SJSA1 (cell line): ENCODE measurements at places on chromosomes 7 and 10.

GRCh38 chr10:119408969-119409371 is 133.5 kb downstream of the RGS10 start:
- peaks cover 16% of the 10 kb centered on the region for H3K4me1 ChIP-seq
- no peaks in the 10 kb centered on the region for H3K36me3 ChIP-seq
- H3K27ac ChIP-seq, result no peak overlapping the region
- H3K4me3 ChIP-seq, result no peak overlapping the region
- DNase-seq, result no peak

DNA sequence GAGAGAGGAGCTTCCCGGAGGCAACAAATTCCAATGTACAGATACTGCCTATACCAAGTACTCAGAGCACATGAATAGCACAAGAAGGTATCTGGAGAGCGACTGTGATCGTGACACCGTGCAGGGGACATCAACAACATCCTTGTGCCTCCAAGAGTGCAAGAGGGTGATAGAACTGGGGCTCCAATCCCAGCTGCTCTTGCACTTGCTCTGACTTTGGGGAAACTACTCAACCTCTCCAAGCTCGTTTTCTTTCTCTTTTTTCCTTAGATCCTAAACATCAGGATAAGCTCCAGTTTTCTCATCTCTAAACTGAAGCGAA is 12.1 kb downstream of the RFC2 start:
- H3K36me3 ChIP-seq, result peaks cover 84% of the 10 kb centered on the region
- H3K4me1 ChIP-seq, result no peaks in the 10 kb centered on the region
- DNase-seq, result no peak
- no peak overlapping the region for H3K27ac ChIP-seq
- no peak overlapping the region for H3K4me3 ChIP-seq
- no peaks in the 10 kb centered on the region for H3K27me3 ChIP-seq

DNA sequence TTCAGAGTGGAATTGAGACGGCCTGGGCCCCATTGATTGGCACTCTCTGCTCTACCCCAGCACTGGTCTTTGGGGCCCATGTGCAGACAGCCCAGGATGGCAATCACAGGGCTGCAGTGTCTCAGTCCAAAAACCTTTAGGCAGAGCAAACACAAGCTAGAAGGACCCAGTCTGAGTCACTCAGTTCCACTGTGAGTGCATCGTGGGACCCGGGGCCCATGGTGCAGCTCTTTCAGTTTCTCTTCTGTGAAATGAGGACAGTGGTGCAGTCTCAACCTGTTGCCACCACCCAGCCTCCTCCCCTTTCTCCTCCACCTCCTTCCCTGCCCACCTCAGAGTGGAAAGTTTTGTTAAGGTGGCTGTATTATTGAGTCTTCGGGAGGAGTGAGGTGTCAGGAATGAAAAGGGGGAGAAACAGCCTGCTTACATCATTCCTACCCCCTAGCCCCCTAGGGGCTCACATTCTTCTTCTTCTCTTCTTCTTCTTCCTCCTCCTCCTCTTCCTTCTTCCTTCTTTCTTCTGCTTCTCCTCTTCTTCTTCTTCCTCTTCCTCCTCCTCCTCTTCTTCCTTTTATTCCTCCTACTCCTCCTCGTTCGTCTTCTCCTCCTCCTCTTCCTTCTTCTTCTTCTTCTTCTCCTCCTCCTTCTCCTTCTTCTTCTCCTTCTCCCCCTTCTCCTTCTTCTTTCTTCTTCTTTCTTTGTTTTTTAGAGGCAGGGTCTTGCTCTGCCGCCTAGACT is 19.5 kb upstream of the CARD11 start:
- no peak for DNase-seq
- no peak overlapping the region for H3K27ac ChIP-seq
- no peaks in the 10 kb centered on the region for H3K36me3 ChIP-seq
- no peak overlapping the region for H3K4me3 ChIP-seq

DNA sequence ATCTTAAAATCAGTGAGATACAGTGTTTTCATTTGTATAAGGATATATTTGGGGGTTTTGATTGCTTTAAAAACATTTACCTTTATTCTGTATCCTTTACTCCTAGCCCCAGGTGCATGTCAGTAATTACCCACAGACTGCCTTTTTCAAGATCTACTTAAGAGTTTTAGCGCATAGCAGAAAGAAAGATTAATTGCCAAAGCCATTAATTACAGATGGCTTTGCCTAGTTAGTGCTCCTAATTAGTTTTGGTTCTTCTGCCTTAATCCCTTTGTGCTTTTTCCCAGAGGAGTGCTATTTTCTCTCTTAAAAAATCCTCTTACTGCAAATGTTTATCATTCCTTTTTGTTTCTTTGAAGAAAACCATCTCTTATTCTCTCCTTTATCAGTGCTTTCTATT is 122.8 kb downstream of the MAPK8 start:
- no peaks in the 10 kb centered on the region for H3K4me1 ChIP-seq
- H3K27me3 ChIP-seq, result no peaks in the 10 kb centered on the region
- no peak for DNase-seq
- peaks cover 31% of the 10 kb centered on the region for H3K36me3 ChIP-seq
- no peak overlapping the region for H3K27ac ChIP-seq

GRCh38 chr10:11097686-11098085 is 80.0 kb downstream of the CELF2 start:
- H3K27ac ChIP-seq, result no peak overlapping the region
- DNase-seq, result no peak
- no peaks in the 10 kb centered on the region for H3K36me3 ChIP-seq

DNA sequence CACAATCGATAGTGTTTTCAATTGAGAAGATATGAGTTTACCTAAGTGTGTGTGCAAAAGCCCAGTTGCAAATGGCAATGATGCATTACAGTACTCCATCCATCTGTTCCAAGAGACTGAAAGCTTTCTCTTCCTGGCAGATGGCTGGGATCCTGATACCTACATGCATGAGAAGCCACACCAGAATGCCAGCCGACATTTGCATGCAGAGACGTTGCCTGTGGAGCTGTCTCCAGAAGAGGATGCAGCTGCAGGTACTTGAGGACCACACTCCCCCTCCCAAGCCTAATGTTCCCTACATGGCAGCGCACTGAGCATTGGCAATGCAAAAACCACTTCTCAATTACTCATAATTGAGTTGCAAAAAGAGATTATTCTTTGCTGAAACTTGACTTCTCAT is 332.1 kb downstream of the WDR11 start:
- no peaks in the 10 kb centered on the region for H3K4me1 ChIP-seq
- no peaks in the 10 kb centered on the region for H3K36me3 ChIP-seq
- no peaks in the 10 kb centered on the region for H3K27me3 ChIP-seq
- DNase-seq, result no peak

- H3K4me1 ChIP-seq, result no peaks in the 10 kb centered on the region
- no peak for DNase-seq
- H3K4me3 ChIP-seq, result no peak overlapping the region
- H3K27ac ChIP-seq, result no peak overlapping the region
- H3K36me3 ChIP-seq, result no peaks in the 10 kb centered on the region
- H3K27me3 ChIP-seq, result peaks cover 6% of the 10 kb centered on the region; the same call in 1 of the 2 replicates
Observed at GRCh38 chr7:137601642-137602041, 245.1 kb downstream of the DGKI start.

GRCh38 chr10:30098629-30099028 is 39.2 kb upstream of the JCAD start:
- no peak overlapping the region for H3K4me3 ChIP-seq
- no peaks in the 10 kb centered on the region for H3K36me3 ChIP-seq
- peaks cover 23% of the 10 kb centered on the region for H3K4me1 ChIP-seq
- no peaks in the 10 kb centered on the region for H3K27me3 ChIP-seq
- peak overlapping the region; percentile 1; the same call in 1 of the 2 replicates for H3K27ac ChIP-seq
- DNase-seq, result peak; percentile 78

GRCh38 chr10:90430186-90430585 is 427.7 kb downstream of the HTR7 start:
- no peaks in the 10 kb centered on the region for H3K27me3 ChIP-seq
- no peak for DNase-seq
- no peaks in the 10 kb centered on the region for H3K36me3 ChIP-seq
- no peak overlapping the region for H3K4me3 ChIP-seq
- H3K4me1 ChIP-seq, result peaks cover 3% of the 10 kb centered on the region
- no peak overlapping the region for H3K27ac ChIP-seq

GRCh38 chr7:34013421-34013820 is 108.1 kb downstream of the BMPER start:
- H3K36me3 ChIP-seq, result no peaks in the 10 kb centered on the region
- peaks cover 17% of the 10 kb centered on the region for H3K4me1 ChIP-seq
- DNase-seq, result no peak

DNA sequence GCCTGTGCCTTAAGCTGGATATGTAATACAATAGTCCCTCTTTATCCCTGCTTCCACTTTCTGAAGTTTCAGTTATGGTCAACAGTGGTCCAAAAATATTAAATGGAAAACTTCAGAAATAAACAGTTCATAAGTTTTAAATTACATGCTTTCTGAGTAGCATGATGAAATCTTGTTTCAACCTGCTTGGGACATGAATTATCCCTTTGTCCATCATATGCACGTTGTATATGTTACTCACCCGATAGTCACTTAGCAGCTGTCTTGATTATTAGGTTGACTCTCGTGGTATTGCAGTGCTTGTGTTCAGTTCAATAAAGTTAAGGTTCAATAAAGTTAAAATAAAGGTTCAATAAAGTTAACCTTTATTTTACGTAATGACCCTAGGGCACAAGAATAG is 25.5 kb downstream of the C1GALT1 start:
- no peaks in the 10 kb centered on the region for H3K4me1 ChIP-seq
- no peaks in the 10 kb centered on the region for H3K36me3 ChIP-seq
- no peak overlapping the region for H3K4me3 ChIP-seq
- H3K27me3 ChIP-seq, result no peaks in the 10 kb centered on the region

DNA sequence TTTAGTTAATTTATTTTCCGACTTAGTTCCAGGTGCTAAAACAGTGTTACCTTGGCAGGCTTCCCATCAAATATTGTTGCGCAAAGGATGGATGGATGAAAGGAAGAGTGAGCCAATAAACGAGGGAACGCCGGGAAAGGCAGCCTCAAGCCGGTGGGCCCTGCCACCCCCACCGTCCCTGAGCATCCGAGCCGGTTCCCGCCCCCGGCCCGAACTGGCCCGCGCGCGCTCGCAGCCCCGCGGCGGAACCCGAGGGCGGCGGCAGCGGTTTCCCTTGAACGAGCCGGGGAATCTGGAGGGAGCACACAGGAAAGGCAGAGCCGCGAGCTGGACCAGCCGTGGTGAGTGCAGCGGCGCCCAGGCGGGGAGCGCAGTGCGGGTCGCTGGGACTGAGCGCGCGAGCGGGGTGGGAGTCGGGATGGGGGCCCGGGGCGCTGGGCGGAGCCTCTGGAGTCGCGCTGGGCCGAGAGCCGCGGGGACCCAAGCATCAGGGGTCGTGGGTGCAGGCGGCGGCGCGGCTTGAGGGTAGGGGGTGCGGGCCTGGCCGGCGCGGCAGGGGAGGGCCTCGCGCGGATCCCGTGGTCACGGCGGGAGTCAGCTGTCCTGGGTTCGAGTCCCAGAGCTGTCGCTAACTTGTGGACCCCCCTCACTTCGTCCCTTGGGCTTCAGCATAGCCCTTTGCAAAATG is at the start of gene AGK:
Gene AGK, plus strand, starts transcription at position 317 of the 688 bp plus-strand sequence. CDS start 4,057 bp downstream, outside the sequence.
- H3K27ac ChIP-seq, result peak within 1 kb of the TSS; percentile 51
- H3K4me1 ChIP-seq, result peaks cover 7% of the 10 kb centered on the region
- H3K27me3 ChIP-seq, result no peaks in the 10 kb centered on the region
- peaks cover 13% of the 10 kb centered on the region for H3K36me3 ChIP-seq
- DNase-seq, result peak; percentile 61
- H3K4me3 ChIP-seq, result peak within 1 kb of the TSS; percentile 91

GRCh38 chr7:24073651-24074420 is 210.2 kb upstream of the NPY start:
- no peak for DNase-seq
- no peaks in the 10 kb centered on the region for H3K36me3 ChIP-seq
- H3K4me3 ChIP-seq, result no peak overlapping the region
- H3K27me3 ChIP-seq, result no peaks in the 10 kb centered on the region
- H3K27ac ChIP-seq, result no peak overlapping the region
- H3K4me1 ChIP-seq, result no peaks in the 10 kb centered on the region

DNA sequence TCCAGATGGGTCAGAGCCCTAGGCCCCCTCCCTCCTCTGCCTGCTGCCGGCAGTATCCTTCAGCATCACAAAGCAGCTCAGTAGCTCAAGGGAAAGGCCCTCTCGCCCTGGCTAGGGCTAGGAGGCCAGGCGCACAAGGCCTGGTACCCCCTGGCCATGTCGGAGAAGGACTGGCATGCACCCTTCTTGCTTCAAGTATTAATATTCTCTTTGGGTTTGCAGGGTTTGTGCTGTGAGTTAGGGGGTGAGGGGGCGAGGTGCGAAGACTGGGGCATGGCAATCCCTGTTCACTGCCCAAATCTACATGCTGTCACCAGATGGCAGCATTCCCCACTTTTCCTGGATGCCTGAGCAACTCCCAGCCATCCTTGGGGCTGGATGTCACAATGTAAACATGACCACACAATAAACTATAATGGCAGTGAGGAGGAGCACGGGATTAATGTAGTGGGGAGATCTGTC is 105.2 kb downstream of the NEURL1 start:
- no peak overlapping the region for H3K27ac ChIP-seq
- peak; percentile 75 for DNase-seq
- H3K4me1 ChIP-seq, result peaks cover 5% of the 10 kb centered on the region
- no peak overlapping the region for H3K4me3 ChIP-seq
- H3K36me3 ChIP-seq, result peaks cover 24% of the 10 kb centered on the region

- H3K36me3 ChIP-seq, result peaks cover 9% of the 10 kb centered on the region
- no peak overlapping the region for H3K27ac ChIP-seq
- H3K4me3 ChIP-seq, result no peak overlapping the region
- DNase-seq, result no peak
- H3K27me3 ChIP-seq, result no peaks in the 10 kb centered on the region
Observed at GRCh38 chr7:17944720-17945119, 4.4 kb upstream of the SNX13 start.

GRCh38 chr7:121579639-121580038 is 183.5 kb upstream of the FAM3C start:
- H3K4me3 ChIP-seq, result no peak overlapping the region
- no peak for DNase-seq
- H3K27ac ChIP-seq, result no peak overlapping the region
- no peaks in the 10 kb centered on the region for H3K36me3 ChIP-seq
- H3K27me3 ChIP-seq, result peaks cover 13% of the 10 kb centered on the region

DNA sequence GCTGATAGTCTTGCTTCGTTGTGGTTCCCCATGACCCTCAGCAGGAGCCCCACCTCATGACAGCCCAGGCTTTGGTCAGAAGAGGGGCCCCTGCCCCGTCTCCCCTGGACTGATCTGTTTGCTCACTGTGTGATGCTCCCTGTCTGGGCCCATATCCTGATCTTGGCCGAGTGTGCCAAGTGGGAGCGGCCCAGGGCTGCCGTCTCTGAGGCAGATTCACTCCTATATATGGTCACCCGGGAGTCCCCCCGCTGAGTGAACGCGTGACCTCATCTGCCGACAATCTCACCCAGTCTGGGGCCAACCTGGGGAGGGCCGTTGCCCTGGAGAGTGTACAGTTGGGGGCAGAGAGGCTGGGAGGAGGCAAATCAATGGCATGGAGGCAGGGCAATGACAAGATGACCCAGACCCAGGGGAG is 34.5 kb downstream of the PPIF start:
- H3K4me1 ChIP-seq, result peaks cover 36% of the 10 kb centered on the region
- peak; percentile 94 for DNase-seq
- no peak overlapping the region for H3K4me3 ChIP-seq
- H3K27ac ChIP-seq, result peak overlapping the region; percentile 64
- 0 out of 2 replicates have a peak, but pooled peaks cover 14% of the 10 kb centered on the region for H3K36me3 ChIP-seq
- H3K27me3 ChIP-seq, result no peaks in the 10 kb centered on the region
